ENCODE measurements at places on chromosomes 16 and 17.

DNA sequence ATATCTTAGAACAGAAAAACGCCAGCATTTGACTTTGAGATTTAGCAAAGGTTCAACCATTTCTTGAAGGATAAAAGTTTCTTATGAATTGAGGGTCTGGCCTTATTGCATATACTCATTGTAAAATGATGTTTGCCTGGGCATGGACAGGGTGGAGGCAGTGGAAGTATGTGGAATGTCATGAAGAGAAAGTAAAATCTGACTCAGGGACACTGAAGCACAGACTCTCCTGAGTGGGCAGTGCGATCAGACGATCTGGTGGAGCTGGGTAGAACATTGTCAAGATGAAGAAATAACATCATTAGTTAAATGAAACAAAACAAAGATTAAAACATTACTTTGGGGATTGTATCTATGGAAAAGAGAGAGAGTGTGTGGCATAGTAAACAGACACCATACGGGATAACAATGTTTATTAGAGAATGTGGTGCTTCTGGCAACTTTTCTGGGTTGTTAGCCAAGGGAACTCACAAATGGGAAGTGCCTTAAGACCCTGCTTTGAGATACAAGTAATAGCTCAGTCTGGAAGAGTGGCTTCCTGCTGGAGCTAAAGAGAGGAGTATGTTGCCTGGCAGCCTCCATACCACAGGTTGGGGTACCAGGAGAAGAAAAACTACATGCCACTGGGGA lies 4.4 kb downstream of the MAP3K3 start:
- no peak for DNase-seq

- DNase-seq: peak; percentile 66
Measured at GRCh38 chr17:80441133-80441578, 26.2 kb downstream of the ENDOV start.

DNA sequence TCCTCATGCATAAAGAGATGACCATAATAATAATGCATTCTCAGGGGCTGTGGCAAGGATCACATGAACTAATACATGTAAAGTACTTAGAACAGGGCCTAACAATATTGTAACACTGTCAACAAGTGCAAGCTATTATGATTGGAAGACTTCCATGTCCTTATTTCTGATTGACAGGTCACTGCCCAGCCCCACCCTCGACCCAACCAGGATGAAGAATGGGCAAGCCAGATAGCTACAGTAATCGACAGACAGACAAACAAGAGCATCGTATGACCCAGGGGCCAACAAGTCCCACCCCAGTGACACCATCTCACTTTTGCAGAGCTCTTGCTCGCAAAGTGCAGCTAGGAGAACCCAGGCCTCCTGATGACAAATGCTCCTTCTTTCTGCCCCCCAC lies 14.6 kb upstream of the MMP2 start:
- no peak for DNase-seq

GRCh38 chr17:79613195-79613772 lies 2.4 kb upstream of the RBFOX3 start:
- DNase-seq: no peak

GRCh38 chr17:45155029-45155428 lies 6.6 kb upstream of the HEXIM2 start:
- DNase-seq: no peak

- no peak for DNase-seq
Measured at GRCh38 chr17:13538841-13539411, 62.8 kb downstream of the HS3ST3A1 start.

GRCh38 chr17:6701719-6702118 lies 11.4 kb downstream of the SLC13A5 start:
- no peak for DNase-seq

DNA sequence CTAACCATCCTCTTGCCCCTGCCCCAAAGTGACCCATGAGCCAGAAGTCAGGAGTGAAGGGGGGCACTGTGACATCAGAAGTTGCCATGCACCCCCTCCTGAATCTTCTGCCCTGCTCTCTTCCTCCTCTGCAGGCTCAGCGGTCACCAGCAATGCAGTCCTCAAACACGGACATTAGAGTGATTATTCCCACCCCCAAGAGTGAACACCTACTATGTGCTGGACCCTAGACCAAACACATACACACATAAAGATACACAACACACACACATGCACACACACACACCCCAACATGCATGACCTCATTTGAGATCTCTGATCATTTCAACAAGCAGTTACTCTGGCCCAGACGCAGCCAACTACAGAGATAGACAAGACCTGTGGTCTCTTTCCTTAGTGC lies at the start of gene CDRT4:
TSS of gene CDRT4 (minus strand) at position 30 of the 400 bp plus-strand sequence. CDS start 27,383 bp downstream, outside the sequence.
- no peak for DNase-seq

GRCh38 chr16:80233097-80233835 lies 307.5 kb upstream of the DYNLRB2 start:
- DNase-seq: no peak

GRCh38 chr16:62100651-62101050 lies 64.4 kb upstream of the CDH8 start:
- no peak for DNase-seq

All from muscle of arm (tissue), 14 donors.